H9 (cell line): ENCODE measurements at places on chromosomes 4 and X.

DNA sequence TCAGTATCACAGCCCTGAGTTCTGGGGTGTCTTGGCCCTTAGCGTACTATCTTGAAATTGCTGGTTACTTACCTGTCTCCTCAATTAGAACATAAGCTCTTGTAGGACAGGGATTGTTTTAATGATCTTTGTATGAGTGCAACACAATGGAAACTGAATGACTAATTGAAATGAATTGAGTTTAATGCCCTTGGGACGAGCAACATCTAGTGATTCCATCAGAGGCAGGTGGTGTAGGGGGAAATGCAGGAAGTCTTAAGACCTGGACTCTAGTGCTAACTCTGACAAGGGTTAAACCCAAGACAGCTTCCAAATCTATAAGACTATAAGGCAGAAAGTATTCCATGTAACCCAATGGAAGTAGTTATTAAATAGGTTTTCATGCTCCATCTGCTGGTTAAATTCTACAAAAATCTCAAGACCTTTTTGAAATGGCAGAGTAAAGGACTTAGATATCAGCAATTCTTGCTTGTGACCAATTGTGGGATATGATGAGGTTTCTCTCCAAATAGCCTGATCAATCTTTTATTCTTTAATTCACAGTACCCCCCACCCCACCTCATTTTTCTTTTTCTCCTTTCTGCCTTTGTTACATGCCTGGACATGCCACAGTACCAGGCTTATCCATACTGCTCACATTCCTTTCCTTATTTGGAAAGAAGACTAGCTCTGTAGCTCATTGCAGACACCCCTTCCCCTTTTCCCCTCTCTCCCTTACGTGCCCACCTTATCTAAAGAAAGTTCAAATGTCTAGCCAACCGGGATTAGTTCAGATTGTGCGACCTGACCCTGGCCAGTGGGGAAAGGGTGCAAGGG, 340.8 kb downstream of the PAPSS1 start:
- no peak for DNase-seq

DNA sequence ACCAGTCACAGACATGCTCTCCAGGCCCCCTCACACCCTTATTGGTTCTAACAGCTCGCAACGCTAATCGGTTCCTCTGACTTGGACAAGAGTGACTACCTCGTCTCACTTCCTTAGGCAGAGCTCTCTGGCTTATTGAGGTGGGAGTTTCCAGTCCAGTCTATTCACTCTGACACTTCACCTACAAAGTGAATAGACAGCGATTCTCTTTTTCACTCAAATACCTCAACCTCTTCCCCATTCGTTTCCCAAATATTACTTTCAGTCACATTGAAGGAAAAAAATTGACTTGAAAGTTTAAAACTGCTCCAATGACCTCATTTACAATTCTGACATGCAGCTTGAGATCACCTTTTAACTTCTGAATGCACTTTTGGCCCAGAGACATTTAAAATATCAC, 17.7 kb downstream of the HELT start:
- DNase-seq = no peak

- DNase-seq = no peak
These were observed 102.9 kb downstream of the COX18 start for GRCh38 chr4:72966652-72967051.

DNA sequence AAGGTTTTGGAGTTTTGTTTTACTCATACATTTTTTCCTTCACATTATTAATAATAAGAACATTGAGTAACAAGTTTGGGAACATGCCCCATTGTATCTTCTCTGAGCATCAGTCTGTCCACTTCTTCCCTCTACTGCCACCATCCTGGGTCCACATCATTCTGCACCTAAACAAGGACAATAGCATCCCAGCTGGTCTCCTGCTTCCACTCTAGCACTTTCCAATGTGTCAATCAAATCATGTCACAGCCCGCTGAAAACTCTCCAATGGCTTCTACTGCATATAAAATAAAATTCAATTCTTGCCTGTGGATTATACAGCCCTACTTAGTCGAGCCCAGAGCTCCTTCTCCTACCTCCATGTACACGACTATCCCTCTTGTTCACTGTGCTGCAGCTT, 66.8 kb upstream of the RBPJ start:
- DNase-seq = no peak

GRCh38 chrX:107566604-107567262, 61.6 kb upstream of the PRPS1 start:
- no peak for DNase-seq

- DNase-seq = no peak
These were observed 10.5 kb downstream of the TBCK start for GRCh38 chr4:106305435-106306055.

GRCh38 chrX:101349193-101349562, 636 bp upstream of the TIMM8A start:
- DNase-seq = no peak

DNA sequence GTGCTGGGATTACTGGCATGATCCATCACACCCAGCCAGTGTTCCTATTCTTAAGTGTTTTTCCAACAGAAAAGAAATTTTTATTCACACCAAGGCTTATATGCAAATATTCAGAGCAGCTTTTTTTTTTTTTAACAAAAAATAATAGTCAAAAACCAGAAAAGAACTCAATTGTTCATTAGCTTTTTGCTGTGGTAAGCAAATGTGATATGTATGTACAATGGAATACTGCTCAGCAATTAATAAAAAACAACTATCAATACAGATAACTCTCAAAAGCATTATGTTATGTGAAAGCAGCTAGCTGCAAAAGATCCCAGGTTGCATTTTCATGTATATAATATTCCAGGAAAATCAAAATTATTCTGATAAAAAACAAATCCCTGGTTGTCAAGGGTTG, 132.3 kb downstream of the SLIT2 start:
- DNase-seq = no peak

DNA sequence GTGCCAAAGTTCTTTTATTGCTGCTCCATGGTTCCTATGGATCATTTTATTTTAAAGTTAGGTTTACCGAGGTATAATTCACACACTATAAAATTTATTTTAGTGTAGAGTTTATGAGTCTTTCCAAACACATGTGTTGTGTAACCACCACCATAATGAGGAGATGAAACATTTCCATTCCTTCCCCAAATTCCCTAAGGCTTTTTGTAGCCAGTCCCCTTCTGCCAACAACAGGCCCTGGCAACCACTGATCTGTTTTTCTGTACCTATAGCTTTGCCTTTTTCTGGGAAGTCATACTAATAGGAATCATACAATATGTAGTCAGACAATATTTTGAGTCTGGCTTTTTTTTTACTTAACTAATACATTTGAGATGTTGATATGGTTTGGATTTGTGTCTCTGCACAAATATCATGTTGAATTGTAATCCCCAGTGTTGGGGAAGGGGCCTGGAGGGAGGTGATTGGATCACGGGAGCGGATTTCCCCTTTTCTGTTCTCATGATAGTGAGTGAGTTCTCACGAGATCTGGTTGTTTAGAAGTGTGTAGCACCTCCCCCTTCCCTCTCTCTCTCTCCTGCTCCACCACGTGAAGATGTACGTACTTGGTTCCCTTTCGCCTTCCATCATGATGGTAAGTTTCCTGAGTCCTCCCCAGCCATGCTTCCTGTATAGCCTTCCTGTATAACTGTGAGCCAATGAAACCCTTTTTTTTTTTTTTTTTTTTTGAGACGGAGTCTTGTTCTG, 59.6 kb upstream of the DHX15 start:
- DNase-seq = no peak

DNA sequence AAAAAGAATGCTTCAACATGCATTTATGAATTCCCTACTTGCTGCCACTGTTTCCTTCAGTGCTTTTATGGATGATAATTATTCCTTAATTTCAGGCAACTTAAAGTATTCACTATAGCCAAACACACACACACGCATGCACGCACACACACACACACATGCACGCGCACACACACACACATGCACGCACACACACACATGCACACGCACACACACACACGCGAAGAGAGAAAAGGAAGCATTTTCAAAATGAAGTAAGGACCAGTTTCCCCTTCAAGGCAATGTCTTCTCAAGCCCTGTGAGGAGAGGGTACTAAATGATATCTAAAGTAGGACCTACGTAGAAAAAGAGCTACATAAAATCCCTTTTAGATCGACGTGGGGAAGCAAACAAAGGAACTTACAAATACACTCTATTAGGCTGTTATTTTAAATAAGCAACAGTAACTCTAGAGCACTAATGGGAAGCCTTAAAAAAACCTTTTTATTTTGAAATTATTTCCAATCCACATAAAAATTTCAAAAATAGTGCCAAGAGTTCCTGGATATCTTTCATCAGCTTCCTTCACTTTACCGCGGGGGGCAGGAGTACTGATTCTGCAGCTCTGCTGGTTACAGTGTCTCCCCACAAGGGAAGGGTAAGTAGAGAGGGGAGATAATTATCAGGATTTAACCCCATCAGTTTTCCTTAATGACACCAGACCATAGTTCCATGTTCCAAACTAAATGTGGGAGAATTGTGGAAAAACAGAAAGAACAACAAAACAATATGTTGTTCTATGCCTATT, 13.7 kb downstream of the IRF2 start:
- DNase-seq = no peak

DNA sequence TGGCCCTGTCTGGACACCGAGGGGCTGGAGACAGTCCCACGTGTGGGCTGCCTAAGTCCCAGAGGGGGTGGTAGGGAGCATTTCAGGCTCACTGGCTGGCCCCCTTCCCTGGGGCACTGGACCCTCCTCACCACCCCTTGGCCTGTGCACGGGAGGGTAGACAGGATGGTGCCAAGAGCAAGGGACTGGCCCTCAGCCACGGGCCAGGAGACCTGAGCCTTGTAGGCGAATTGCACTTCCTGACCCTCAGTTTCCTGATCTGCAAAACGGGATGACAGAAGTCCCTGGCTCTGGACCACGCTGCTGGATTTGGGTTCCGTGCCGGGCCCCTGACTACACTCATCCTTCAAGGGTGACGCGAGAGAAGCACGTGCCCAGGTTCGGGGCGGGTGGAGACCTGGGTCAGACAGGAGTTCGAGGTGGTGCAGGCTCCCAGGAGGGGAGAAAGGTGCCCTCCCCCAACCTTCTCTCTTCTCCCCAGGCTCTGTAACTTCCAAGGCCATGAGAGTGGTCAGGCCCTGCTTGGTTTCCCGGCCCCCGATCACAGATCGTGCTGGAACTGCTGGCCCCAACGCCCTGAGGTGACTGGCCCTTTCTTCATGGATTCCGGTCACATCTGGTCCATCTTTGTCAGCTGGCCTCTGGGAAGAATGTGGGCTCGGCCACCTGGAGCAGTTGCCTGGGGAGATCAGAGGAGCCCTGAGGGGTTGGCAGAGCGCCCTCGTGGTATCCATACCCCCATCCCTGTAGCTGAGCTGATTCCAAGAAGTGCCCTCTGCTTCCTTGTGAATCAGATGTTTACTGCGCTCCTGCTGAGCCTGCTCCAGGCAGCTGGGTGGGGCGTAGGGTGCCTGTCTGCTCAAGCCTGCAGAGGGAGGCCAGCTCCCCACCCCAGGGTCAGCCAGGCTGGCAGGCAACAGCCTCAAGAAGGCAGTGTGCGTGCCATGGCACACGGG, 3.3 kb downstream of the SH3BP2 start:
- no peak for DNase-seq

- DNase-seq = no peak
These were observed 85.3 kb downstream of the FRYL start for GRCh38 chr4:48694824-48695223.

GRCh38 chrX:56314334-56314733, 82.2 kb downstream of the KLF8 start:
- DNase-seq = no peak

DNA sequence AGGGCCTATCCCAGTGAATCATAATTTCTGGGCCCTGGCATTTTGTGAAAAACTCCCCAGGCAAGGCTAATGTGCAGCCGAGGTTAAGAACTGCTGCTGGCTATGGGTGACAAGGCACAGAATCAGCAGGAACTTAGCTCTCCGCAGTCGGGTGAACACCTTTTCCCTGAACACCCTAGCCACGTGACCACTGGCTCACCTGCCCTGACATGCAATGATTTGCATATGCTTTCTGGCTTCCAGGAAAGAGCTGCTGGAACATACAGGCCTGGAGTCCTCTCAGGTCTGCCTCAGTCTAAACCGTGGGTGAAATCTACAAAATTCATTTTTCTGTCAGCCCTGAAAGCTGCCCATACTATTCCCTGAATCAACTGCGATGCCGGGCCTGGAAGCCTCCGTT, 56.6 kb downstream of the ZNF827 start:
- DNase-seq = no peak

DNA sequence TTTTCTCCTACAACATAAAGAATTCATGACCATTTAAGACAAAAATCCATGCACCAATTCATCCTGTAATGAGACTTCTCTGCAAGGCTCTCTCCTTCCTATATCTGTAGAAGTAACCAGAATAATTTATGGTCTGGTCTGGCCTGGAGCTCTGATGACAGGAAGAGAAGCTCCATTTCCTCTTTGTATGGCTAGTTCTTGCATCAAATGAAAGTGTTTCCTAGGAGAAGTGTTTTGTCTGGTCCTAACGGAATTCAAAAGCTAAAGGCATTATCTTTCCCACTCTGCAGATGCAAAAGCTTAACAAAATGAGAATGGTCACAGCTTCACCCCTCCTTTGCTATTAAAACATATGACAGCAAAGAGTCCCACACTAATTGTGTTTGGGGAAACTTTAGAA, 55.1 kb downstream of the SPATA18 start:
- no peak for DNase-seq

GRCh38 chrX:10630320-10630719, 9.9 kb upstream of the MID1 start:
- no peak for DNase-seq

GRCh38 chrX:40449956-40450706, 130.6 kb upstream of the ATP6AP2 start:
- DNase-seq = no peak

DNA sequence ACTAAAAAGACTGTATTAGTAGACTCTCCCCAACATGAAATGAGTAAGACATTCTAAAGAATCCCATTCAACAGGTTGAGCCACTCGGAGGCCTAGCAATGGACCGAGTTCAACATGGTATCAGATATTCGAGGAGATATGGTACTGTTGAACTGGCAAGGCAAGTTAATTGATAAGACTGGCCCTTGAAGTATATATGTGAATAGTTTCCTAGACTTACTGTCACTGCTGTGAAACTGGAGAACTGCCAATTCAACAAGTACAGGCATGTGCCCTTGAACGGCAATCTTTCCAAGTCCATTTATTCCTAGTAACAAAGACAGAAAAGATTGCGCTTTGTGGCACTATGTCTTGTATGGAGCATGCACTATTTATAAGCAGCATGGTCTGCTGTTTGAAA, 24.4 kb downstream of the FAT1 start:
- no peak for DNase-seq

- no peak for DNase-seq
These were observed 24.4 kb upstream of the CCNI start for GRCh38 chr4:77100234-77100633.

DNA sequence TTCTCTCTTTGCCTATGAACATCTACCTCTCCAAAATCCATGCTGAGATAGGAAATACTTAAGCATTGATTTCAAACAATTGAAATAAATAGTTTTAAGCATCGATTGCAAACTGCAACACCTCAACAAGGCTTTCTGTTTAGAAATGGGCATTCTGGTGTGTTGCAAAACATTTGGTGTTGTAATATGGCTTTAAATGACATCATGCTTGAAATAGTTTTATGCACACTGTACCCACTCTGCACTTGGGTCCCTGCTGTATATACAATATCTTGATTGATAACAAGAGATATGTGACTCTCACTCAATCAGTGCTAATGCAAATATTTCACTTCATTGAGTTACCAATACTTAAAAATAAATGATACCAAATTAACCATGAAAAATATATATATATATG, 964.9 kb upstream of the GRIA3 start:
- no peak for DNase-seq
